ENCODE measurements at places on chromosomes 12 and 14.
A peak's percentile ranks its signal among the peaks of the same experiment; 100 is the strongest.

GRCh38 chr12:26954027-26954426 lies 15.8 kb downstream of the FGFR1OP2 start:
- no peak for DNase-seq

GRCh38 chr14:97366400-97366799 lies 569.2 kb downstream of the VRK1 start:
- DNase-seq, result peak; percentile 32

- DNase-seq, result no peak
Observed at GRCh38 chr14:61573321-61573720, 122.0 kb upstream of the HIF1A start.

- DNase-seq, result no peak
Observed at GRCh38 chr12:119182701-119183493, 4.2 kb downstream of the HSPB8 start.

DNA sequence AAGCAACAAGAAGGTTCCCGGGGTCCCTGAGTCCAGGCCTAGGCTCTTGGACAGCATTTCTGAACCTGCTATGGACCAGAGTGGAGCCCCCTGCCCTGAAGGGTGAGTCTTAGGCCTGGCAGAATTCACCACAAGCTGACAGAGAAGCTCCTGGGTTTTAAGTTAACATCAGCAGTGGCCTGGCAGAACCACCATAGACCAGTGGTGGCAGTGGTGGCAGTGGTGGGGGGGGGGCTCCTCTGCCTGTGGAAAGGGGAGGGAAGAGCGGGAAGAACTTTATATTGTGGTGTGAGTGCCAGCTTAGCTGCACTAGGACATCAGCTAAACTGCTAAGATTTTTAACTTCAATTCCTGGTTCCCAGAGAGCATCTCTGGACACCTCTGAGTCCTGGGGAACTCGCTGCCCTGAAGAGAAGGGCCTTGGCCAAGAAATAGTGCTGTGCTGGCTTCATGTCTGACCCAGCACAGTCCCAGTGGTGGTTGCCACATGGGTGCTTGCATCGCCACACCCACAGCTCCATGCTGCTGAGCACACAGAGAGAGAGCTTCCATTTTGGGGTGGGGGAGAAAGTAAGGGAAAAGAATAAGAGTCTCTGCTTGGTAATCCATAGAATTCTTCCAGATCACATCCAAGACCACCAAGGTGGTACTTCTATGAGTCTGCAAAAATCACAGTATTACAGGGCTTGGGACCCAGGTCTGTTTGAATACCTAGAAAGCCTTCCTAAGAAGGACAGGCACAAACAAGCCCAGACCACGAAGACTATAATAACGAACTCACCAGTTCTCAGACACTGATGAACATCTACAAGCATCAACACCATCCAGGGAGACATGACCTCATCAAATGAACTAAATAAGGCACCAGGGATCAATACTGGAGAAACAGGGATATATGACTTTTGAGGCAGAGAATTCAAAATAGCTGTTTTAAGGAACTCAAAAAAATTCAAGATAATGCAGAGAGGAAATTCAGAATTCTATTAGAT lies 20.4 kb upstream of the RNF212B start:
- no peak for DNase-seq

- DNase-seq, result no peak
Observed at GRCh38 chr14:28494196-28494595, 272.4 kb upstream of the FOXG1 start.

- no peak for DNase-seq
Observed at GRCh38 chr12:98951406-98951805, 306.3 kb downstream of the APAF1 start.

DNA sequence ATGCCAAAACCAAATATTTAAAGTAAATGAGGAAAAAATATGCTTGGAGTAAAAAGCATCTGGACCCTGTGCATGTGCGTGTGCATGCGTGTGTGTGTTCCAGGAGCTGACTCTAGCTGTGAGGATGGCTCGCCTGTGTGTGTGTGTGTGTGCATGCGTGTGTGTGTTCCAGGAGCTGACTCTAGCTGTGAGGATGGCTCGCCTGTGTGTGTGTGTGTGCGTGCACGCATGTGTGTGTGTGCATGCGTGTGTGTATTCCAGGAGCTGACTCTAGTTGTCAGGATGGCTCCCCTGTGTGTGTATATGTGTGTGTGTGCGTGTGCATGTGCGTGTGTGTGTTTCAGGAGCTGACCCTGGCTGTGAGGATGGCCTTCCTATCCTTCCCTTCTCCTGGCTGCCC lies 357.7 kb downstream of the CACNA1C start:
- no peak for DNase-seq

- DNase-seq, result no peak
Observed at GRCh38 chr14:105430565-105430964, 10.9 kb downstream of the MTA1 start.

DNA sequence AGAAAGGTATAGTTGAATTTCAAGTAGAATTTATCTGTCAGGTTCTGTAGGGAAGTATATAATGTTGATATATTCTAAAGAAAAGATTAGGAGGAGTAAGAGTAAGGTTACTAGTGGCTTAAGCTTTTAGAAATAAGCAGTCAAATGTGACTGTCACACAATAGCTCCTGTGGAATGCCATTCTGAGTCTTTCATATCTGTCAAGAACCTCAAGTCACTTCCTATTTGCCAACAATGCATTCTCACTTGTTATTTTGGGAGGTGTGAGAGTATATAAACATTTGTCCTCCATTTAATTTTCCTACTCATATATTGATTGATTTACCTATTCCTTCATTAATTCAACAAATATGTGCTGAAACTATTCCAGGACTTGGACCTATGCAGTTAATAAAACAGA lies 11.7 kb downstream of the CLEC9A start:
- no peak for DNase-seq
